HT1080 (cell line): ENCODE measurements at places on chromosomes 4 and X.

DNA sequence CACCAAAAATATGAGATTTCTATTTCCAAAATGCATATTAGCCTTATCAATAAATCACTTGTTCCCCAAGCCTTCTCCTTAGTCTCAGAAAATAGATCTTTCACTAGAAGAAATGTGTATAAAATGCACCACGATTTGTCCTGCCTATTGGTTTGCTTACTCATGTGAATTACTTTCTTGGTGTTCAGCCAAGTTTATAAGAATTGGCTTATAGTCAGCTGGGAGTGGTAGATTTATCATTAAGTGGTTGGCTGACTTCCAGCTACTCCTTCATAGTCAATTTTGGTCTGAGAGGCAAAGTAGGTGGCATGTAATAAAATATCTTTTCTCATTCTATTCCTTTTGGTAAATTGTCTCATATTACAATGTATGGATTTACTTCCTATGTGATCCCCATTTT, 1.3 kb downstream of the SULT1E1 start:
- peak; percentile 17 for DNase-seq

DNA sequence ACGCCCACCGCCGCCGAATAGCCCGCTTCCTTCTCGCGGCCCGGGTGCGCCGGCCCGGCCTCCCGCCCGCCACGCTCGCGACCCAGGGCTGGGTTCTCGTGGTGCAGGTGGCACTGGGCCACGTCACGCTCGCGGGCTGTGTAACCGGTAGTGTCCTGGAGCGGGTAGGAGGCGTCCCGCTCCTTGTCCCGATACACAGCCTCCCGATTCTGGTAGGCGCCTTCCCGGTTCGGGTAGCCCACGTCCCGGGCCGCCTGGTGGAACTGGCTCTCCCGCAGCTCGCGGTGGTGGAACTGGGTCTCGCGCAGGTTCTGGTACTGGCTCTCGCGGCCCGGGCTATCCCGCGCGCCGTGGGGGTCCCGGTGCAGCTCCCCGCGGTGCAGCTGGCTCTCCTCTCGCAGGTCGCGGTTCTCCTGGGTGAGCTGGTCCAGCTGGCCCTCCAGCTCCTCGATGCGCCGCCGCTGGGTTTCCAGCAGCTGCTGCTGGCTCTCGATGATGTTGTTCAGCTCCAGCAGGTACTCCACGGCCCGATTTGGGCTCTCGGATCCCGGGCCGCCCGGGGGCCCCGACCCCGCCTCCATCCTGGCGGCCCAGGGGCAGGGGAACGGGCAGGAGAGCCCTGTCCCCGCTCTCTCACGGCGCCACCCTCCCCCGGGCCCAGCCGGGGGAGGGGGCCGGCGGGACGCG, 39.3 kb upstream of the IQSEC2 start:
- no peak for DNase-seq

GRCh38 chr4:26784207-26784865, 76.3 kb upstream of the STIM2 start:
- no peak for DNase-seq

DNA sequence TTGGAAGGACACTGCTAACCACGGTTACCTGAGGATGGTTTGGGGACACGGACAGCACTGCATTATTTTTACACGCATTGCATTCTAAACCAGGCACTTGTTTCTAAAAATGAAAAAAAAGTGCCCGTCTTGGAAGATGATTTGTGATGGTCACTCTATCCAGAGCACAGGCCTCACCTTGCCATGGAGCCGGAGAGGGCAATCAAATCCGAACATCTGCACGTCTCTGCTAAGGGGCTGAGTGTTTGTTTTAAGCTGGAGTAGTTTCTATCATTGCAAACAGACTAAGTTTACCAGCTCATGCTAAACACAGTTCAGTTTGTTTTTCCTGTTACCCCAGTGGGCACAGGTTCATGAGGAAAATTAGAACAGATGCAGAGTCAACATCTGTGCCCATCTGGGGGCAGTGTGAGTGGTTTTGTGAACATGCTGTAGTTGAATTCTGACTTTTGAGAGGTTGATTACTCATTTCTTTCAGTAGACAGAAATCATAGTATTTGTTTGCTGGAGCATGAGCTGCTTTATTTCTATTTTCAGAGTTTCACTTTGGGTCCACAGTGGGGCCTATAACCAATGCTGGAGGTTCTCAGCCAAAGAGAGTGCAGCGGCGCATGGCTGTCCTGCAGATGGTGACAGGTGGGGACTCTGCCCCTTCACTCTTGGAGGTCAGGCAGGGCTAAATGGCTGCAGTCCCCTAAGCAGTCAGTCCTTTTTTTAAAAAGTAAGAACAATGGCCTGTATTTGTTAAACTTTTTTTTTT, 65.4 kb upstream of the ENPP6 start:
- DNase-seq = no peak

DNA sequence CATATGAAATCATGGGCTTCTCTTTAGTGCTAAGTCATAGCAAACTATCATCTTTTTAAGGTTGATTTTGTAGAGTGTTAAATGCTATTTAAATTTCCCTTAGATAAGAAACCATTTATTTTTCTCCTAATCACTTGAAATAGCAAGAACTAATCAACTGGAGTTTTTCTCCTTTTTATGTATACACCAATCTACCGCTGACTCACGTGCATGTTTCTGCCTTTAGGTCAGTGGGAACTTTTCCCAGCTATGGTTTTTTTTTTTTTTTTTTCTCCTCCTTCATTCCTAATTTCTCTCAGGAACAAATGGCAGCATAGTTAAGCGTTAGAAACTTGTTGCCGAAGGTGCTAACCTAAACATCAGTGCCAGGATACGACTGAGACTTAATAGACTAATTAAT, 176.4 kb downstream of the BMPR1B start:
- peak; percentile 53 for DNase-seq

DNA sequence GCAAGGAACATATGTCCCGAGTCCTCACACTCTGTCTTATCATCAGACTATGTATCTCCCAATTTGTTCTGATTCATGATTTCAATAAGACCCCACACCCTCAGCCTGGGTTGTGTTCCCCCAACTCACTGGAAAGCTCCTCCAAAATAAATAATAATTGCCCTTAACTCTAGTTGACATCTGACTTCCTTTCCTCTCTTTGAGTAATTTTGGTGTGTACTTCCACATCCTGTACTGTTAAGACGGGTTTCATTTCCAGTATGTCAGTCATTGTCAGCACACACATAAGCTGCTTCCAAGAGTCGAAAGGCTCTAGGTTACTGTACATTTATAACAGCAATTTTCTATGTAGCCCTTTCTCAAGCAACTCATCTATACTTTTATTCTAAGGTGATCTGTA, 52.2 kb upstream of the C1QTNF7 start:
- DNase-seq = no peak

DNA sequence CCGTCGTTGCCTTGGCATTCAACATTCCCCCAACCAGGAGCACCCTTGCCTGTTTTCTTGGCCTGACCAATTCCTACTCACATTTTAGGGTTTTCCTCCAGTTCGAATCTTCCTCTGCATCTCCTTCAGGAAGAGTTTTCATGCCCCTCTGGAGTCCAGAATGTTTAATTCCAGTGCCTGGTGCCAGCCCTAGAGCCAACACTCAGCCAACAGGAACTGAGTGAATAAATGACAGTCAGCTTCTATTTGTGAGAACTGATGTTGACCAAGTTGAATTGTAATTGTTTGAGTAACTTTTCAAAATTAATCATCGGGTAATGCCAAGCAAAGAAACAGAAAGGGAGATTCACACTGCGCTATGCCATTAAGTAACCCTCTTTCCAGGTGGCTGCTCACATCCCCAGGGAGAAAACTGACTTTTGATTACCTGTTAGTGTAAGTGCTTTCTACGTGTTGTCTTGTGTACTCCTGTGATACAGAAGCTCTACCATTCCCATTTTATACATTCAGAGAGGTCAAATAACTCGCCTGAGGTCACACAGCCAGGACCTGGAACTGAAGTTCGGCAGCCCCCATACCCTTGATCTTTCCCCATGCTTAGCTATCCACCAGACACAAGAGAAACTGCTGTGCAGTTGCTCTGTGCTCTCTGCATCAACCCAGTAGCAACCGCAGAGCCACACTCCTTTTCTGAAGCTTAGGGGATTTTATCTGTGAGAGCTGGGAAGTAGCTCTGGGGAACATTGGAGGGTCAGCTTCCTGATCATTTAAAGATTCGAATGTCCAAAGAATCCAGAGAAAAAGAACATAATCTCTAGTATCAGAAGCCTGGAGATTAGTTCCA, 19.0 kb upstream of the SLC2A9 start:
- no peak for DNase-seq

DNA sequence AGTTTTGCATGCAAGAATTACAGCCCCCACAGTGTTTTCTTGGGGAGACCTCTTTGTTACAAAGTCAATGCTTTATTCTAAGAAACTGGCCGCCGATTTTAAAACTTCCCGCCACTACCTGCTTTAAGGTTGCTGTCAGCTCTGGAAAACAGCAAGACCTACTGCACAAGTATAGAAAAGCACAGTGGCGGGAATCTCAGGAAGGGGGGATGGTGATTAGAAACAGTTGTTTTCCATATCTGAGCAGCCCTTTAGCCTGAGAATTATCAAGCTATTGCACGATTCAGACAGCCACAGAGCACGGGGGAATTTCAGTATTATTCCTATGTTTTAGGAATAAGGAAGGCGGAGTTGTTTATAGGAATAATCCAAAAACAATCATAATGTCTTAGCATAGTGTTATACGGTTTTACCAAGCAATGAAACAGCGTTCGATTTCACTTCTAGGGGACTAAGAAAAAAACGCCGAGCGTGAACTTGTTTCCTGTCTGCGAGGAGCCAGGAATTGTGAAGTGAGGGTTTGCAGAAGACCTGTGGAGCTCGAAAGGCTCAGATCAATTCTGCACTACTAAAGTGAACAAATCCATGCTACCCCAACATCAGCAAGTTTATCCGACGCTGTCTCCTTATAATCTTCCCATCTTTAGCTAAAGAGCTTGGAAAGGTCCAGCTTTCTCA, 81.3 kb downstream of the HMGN5 start:
- DNase-seq = no peak

DNA sequence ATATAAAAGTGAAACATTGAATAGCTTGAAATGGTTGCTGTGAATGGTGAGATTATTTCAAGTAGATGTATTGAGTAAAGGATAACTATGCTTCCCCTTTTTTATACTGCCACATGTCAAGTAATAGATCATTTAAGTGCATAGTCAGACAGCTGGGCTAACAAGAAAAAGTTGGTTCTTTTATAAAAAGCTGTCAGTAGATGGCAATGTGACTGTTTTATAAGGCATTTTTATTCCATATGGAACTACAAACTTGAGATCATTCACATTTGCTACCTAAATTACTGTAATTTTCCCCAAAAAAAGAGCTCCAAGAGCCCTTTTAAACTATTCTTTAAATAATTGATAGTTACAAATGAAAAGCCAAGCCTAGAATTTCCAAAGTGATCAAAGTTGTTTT, 831.0 kb downstream of the C4orf33 start:
- DNase-seq = no peak

DNA sequence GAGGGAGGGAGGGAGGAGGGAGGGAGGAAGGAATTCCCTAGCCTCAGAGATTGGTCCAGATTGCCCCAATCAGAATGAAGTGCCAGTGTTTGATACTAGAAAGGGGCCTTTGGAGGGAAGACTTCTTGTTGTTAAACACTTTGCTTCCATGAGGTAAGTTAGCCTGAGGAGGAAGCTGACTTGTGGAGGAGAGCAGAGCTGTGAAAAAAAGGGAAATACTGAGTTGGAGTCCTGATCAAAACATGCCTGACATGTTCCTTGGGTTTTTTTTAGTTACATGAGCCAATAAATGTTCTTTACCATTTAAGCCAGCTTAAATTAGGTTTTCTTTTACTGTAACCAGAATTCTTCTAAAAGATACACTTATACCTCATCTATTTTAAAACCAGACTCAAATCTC, 57.6 kb downstream of the GSX2 start:
- DNase-seq = no peak

DNA sequence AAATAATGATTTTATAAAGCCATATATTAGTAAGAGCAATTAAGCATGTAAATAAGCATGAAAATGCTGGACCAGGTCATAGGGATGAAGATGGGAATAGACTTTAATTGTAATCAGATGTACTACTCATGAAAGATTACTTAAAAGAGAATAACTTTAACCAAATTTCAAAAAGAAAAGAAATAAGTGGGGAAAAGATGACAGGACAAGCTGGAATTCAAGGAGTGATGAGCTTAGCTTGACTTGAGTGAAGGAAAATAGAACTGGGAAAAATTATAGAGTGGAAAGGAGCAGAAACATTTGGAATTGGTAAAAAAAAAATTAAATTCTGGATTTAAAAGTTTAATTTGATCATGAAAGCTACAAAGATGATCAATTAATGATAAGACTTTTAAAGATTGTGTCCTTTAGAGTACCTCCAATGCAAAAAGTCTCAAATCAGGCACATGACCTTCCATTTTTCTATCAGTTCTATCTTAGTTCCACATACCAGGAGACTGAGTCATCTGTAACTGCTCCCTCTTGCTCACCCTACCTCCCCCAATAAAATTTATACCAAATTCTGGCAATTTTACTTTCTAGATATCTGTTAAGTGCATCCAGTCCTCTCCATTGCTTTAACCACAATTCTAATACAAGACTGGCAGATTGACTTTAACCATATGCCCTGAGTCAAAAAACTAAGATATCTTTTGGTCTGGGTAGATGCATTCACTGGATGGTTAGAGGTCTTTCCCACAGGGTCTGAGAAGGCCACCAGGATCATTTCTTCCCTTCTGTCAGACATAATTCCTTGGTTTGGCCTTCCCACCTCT, 56.4 kb upstream of the SLIT2 start:
- peak; percentile 58 for DNase-seq

DNA sequence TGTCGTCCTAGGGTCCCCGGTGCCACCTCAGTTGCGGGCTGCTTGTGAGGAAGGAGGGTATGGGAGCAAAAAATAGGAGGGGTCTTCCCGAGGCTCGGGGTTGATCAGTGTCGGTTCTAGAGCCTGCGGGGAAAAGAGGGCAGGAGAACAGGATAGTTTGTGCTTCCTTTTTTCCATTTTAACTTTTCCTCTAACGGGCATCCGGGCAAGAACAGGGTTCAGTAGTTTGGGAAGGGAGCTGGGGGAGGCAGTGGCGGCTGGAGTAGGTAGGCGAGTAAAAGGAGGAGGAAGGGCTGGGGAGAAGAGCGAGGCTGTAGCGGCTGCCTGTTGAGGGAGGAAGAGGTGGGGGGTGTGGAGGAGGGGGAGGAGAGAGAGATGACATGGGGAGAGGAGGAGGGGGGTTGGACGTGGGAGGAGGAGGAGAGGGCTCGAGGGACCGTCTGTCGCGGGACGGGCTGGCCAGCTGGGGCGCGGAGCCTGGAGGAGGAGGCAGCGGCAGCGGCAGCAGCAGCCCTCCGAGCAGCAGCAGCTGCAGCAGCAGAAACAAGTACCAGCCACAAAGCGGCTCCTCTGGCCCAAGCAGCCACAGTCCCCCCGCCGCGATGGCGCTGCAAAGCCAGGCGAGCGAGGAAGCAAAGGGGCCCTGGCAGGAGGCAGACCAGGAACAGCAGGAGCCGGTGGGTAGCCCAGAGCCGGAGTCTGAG, at the start of gene SLC16A2:
SLC16A2 (plus strand) TSS at position 458 of the 704 bp plus-strand sequence; CDS start at position 603, 145 bp downstream.
- peak; percentile 69 for DNase-seq
